ENCODE measurements at places on chromosomes 3 and 15. TPM values are rescaled to one million over a fixed set of nuclear protein-coding genes. Genes with fewer than 3 reads are reported as not detected.

DNA sequence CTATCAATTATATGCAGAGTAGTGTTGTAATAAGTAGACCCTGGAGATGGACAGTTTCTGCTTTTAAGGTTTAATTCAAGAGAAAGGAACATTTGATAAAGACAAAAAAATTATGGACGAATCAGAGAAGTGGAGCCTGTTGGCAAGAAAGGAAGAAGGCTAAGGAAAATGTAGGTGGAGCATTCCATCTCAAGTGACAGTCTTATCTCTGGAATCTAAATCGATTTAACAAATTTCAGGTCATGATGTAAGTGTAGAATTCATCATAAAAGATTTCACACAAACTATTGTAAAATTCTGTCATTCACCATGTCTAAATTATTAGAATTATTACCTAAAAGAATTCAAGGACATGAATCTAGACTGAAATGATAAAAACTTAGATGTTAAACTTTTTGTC lies 36.3 kb downstream of the TSC22D2 start:
- no peaks in the 10 kb centered on the region for H3K27me3 ChIP-seq
- H3K36me3 ChIP-seq = no peaks in the 10 kb centered on the region
- H3K4me3 ChIP-seq = no peak overlapping the region

- H3K27ac ChIP-seq = no peak overlapping the region
- no peaks in the 10 kb centered on the region for H3K4me1 ChIP-seq
Measured at GRCh38 chr15:84773716-84774115, 25.3 kb downstream of the ZNF592 start.

DNA sequence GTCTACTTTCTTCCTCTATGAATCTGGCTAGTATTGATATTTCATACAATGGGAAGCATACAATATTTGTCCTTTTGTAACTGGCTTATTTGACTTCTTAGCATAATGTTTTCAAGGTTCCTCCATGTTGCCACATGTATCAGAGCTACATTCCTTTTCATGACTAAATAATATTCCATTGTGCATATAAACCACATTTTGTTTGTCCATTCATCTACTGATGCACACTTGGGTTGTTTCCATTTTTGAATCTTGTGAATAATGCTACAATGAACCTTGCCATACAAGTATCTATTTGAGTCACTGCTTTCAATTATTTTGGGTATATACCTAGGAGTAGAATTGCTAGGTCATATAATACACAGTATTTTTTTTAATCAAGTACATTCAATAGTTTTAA lies 38.0 kb downstream of the OSBPL10 start:
- no peak overlapping the region for H3K4me3 ChIP-seq
- DNase-seq = no peak
- H3K27me3 ChIP-seq = no peaks in the 10 kb centered on the region
- H3K27ac ChIP-seq = no peak overlapping the region

DNA sequence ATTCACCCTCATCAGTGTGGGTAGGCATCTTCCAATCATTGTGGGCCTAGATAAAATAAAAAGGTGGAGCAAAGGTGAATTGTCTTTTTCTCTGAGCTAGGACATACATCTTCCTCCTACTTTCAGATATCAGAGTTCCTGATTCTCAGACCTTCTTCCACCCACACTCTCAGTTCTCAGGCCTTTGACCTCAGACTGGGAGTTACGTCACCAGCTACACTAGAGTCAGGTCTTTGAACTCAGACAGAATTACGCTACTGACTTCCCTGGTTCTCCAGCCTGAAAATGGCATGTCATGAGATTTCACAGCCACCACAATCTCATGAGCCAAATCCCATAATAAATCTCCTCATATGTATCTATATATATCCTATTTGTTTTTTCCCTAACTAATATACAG lies 39.0 kb downstream of the STRIT1 start:
- no peak overlapping the region for H3K27ac ChIP-seq
- DNase-seq = no peak
- H3K27me3 ChIP-seq = no peaks in the 10 kb centered on the region
- no peaks in the 10 kb centered on the region for H3K36me3 ChIP-seq
- no peak overlapping the region for H3K4me3 ChIP-seq

GRCh38 chr15:32020156-32020555 lies 10.2 kb upstream of the CHRNA7 start:
- no peaks in the 10 kb centered on the region for H3K27me3 ChIP-seq
- no peaks in the 10 kb centered on the region for H3K36me3 ChIP-seq
- no peaks in the 10 kb centered on the region for H3K4me1 ChIP-seq
- DNase-seq = no peak
- H3K27ac ChIP-seq = no peak overlapping the region
- no peak overlapping the region for H3K4me3 ChIP-seq

DNA sequence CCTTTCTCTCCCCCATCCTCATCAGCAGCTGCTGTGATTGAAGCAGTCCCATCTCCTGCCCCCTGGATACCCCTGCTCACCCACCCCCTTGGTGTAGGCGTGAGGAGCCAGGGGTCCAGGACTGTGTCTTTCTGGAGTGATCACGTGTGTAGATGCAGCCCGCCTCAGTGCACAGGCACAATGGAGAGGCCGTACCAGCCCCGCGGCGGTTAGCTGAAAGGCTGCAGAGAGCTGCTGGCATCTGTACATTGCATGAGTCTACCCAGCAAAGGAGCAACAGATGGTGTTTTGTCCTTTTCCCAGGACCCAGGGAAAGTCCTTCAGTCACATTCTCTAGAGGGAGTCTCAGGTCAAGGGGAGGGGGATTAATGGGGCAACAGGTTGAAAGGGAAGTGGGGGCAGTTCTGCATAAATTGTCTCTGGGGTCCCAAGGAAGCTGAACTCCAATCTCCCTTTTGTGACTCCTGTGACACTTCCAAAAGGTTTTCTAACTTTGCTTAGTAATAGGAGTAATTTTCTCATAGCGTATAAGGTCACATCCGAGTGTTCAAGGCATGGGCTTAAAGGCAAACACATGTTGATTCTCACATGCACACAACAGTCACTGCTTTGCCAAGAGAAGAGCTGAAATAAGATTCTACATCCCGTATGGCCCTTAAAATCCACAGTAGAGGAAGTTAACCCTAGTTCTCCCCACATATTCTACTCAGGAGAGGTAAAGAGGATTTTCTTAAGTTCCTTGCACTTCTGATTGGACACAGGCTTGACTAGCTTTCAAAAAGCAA lies 7.1 kb downstream of the CSPG5 start:
- H3K27ac ChIP-seq = no peak overlapping the region
- H3K4me1 ChIP-seq = no peaks in the 10 kb centered on the region
- no peaks in the 10 kb centered on the region for H3K27me3 ChIP-seq
- H3K4me3 ChIP-seq = no peak overlapping the region
- DNase-seq = no peak

DNA sequence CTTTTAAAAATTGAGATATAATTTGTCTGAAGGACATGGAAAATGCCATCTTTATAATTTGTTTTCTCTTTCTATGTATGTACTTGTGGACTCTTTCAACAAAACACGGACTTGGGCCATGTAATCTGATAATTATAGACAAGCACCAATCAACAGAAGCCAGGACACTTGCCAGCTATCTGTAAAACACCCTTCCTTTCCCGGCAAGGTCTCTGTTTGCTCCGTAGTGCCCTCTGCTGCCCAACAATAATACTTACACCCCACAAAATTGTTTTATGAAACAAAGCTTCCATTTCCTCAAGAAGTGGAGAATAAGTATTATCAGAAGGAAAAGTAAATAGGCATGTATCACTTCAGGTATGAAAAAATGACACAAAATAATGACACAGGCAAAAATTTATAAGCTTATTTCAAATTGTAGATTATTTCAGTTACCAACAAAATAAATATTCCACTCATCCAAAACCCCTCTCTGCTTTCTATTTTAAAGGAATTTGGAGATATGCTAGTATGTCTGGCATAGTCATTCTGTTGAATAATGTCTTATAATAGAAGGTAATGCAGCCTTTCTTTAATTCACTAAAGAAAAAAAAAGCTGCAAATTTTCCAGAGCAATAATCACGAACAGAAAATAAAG lies 32.8 kb downstream of the MYH15 start:
- H3K4me1 ChIP-seq = no peaks in the 10 kb centered on the region
- H3K27me3 ChIP-seq = no peaks in the 10 kb centered on the region
- H3K36me3 ChIP-seq = no peaks in the 10 kb centered on the region
- H3K27ac ChIP-seq = no peak overlapping the region
- H3K4me3 ChIP-seq = no peak overlapping the region

DNA sequence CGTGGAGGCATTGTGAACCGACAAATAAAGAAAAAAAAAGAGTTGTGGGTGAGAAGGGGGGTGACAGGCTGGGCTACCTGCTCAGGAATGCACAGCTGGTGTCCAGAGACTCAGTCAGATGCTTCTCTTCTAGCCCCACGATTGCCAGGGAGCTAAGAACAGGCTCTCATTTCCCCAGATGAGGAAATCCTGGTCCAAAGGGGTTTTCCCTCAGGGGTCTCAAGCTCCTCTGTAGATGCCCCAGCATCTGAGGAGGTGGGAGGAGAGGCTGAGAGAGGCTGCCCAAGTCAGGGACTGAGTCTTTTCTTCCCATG lies 35.5 kb downstream of the BNC1 start:
- H3K27ac ChIP-seq = no peak overlapping the region
- no peak for DNase-seq
- H3K27me3 ChIP-seq = no peaks in the 10 kb centered on the region
- no peak overlapping the region for H3K4me3 ChIP-seq
- no peaks in the 10 kb centered on the region for H3K36me3 ChIP-seq
- H3K4me1 ChIP-seq = no peaks in the 10 kb centered on the region

- no peaks in the 10 kb centered on the region for H3K36me3 ChIP-seq
- H3K4me1 ChIP-seq = peaks cover 12% of the 10 kb centered on the region
- H3K4me3 ChIP-seq = no peak overlapping the region
- no peak for DNase-seq
- H3K27me3 ChIP-seq = no peaks in the 10 kb centered on the region
- H3K27ac ChIP-seq = peak overlapping the region; percentile 3
Measured at GRCh38 chr15:66882251-66883020, 180.4 kb downstream of the SMAD6 start.

DNA sequence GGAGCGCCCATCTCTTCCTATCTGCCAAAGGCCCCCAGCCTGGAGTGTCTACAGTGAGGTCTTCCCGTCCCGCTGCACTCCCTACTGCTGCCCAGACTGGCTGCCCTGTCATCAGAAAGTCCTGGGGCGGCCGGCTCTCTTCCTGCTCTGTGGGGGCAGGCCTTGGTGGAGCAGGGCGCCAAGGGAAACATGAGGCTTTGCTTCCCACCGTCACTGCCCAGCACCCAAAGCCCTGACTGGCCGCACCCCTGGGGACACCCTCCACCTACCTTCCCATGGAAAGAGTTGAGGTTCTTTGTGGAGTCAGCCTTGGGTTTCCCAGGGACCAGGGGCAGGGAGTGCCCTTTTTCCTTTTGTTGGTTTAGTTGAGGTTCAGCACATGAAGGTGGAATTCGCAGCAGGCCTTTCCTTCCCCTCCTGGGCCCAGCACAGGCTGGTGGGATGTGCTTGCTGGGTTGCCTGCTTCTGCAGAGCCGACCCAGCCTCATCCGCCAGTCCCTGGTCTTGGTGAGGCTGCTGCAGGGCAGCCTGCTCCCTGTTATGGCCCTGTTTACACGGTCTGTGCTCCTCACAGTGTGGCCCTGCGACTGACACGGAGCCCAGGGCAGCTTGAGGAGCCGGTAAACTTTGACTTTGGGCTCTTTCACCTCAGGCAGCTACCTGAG lies 51.8 kb upstream of the PLXNA1 start:
- no peaks in the 10 kb centered on the region for H3K27me3 ChIP-seq
- H3K4me3 ChIP-seq = no peak overlapping the region
- DNase-seq = no peak

DNA sequence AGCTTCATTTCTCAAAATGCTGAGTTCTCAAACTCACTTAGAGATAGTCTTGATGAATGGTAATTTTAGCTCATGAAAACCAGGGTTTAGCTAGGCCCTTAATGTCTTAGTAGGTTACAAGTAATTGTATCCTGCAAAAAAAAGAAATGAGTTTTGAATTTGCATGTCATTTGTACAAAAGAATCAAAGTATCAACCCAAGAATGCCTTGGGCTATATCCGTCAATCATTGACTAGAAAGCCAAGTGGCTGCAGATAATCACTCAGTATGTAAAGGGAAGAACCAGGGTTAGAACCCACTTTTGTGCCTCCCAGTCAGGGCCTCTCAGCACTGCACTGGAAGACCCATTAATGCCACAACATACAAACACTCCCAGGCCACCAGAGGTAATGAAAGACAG lies 427.6 kb upstream of the MDFIC2 start:
- H3K27ac ChIP-seq = no peak overlapping the region
- DNase-seq = no peak
- H3K27me3 ChIP-seq = no peaks in the 10 kb centered on the region
- no peaks in the 10 kb centered on the region for H3K36me3 ChIP-seq

- H3K36me3 ChIP-seq = no peaks in the 10 kb centered on the region
- no peak overlapping the region for H3K27ac ChIP-seq
- no peaks in the 10 kb centered on the region for H3K27me3 ChIP-seq
- H3K4me1 ChIP-seq = 0 out of 2 replicates have a peak, but pooled peaks cover 7% of the 10 kb centered on the region
- no peak for DNase-seq
Measured at GRCh38 chr15:83472797-83473196, 25.7 kb downstream of the SH3GL3 start.

Gene SEMA6D
- total RNA-seq = 0.67 TPM

Gene NMD3
- 61.7 TPM for total RNA-seq

Gene MYZAP
- total RNA-seq = 4.3 TPM

Gene LDHAL6B
- not detected for total RNA-seq

Gene SLC28A1
- not detected for total RNA-seq

Gene SH2D7
- total RNA-seq = not detected

Measured in Caco-2 (cell line).